ENCODE measurements at places on chromosomes 16 and 17. TPM values are rescaled to one million over a fixed set of nuclear protein-coding genes. Genes with fewer than 3 reads are reported as not detected.

Gene CCL1
- polyA plus RNA-seq, result not detected

Gene SEZ6L2
- polyA plus RNA-seq, result 0.51 TPM

Gene FBXW10
- not detected for polyA plus RNA-seq

Gene PRKCB
- polyA plus RNA-seq, result 0.55 TPM

Gene PIPOX
- polyA plus RNA-seq, result 0.11 TPM

Gene PROCA1
- polyA plus RNA-seq, result 2.6 TPM

Gene HEATR9
- not detected for polyA plus RNA-seq

Gene KRT23
- polyA plus RNA-seq, result not detected

Gene CCL15
- not detected for polyA plus RNA-seq

Gene CTRL
- polyA plus RNA-seq, result 0.90 TPM

Gene SMIM36
- polyA plus RNA-seq, result not detected

Gene CDH5
- 62.3 TPM for polyA plus RNA-seq

Gene WSCD1
- 2.5 TPM for polyA plus RNA-seq
